ENCODE measurements at places on chromosomes 1 and 21.

DNA sequence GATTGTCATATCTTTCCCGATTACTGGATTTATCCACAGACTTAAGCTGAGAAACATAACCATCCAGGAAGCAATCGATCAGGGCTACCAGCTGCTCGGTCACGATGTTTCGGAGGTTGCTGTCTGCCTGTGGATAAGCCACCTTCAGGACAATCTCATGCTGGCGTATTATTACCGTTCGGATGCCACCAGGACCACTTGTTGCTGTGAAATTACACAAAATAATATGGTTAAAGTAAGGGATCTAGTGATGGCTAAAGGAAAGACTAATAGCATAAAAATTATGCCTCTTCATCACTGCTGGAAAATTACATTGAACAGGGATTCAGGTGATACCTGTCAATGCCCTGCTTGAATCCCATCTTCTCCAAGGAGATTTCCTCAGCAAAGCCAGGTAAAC lies 30.8 kb upstream of the ACTA1 start:
- no peak for DNase-seq

DNA sequence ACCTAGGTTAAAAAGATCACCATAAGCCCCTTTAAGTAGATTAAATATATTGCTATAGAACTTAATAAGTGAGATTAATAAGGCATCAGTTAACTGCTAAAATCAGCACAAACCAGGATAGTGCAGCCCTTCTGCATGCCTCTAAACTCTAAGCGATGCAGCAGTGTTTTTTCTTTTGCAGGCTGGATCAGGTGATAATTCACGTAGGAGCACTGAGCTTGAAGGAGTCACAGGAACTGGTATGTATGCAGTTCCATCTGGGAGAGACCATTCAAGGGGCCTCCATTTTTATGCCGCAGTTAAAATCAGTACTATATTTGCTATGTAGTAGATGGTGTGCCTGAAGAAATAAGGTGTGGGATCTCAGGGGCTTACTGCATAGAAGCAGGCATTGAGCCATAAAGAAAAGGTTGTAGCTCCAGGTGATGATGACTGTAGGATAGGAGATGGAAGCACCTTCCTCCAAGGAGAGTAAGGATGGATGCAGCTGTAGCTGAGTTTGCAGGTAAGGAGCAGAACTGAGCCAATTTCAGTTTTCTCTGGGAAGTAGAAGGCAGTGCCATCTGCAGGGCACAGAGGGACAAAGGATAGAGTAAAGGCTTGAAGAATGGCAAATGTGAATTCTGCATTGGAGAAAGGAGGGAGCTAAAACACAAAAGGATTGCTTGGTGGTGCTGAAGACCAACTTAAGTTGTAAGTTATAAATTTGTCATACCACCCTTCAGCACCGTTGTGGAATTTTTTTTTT lies 22.6 kb downstream of the NPL start:
- DNase-seq = no peak

DNA sequence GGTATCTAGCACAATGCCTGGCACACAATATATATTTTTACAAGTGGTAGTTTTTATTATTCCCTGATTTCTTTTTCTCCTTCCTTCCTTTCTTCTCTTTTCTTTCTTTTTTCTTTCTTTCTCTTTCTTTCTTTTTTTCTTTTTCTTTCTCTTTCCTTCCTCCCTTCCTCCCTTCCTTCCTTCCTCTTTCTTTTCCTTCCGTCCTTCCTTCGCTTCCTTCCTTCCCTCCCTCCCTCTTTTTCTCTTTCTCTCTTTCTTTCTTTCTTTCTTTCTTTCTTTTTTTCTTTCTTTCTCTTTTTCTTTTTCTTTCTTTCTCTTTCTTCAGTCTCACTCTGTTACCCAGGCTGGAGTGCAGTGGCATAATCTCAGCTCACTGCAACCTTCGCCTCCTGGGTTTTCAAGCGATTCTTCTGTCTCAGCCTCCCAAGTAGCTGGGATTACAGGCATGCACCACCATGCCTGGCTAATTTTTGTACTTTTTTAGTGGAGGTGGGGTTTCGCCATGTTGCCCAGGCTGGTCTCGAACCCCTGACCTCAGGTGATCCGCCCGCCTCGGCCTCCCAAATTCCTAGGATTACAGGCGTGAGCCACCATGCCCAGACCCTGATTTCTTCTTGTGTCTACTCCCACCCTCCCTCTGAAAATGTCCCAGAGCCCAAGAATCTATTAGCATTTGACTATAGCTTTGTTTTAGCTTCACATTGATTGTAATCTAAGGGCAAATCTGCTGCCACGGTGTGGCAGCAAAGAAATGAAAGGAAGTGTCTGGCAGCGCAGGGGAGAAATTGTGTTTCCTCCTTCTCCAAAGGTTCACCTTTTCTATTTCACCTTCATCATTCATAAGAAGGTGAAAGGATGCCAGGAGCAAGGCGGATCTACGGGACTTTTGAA lies 19.9 kb upstream of the ABCB10 start:
- no peak for DNase-seq

DNA sequence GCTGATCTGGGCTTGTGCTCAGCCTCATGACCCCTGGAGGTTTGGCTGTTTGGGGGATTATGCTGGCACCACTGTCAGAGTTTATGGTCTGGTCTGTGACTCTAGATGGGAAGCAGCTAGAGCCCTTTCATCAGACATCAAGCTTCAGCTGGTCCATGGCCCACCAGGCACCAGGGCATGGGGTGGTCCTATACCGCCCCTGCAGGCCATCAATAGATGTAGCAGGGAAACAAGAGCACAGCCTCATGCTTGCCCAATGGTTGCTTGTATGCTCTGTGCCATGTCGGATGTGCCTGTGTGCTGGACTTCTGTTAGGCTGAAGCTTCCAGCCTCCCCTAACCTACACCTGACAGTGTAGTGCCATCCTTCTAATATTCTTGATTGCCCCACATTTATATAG lies 71.1 kb upstream of the CD34 start:
- peak; percentile 35 for DNase-seq

GRCh38 chr1:171799166-171799565 lies 17.7 kb downstream of the METTL13 start:
- DNase-seq = no peak

DNA sequence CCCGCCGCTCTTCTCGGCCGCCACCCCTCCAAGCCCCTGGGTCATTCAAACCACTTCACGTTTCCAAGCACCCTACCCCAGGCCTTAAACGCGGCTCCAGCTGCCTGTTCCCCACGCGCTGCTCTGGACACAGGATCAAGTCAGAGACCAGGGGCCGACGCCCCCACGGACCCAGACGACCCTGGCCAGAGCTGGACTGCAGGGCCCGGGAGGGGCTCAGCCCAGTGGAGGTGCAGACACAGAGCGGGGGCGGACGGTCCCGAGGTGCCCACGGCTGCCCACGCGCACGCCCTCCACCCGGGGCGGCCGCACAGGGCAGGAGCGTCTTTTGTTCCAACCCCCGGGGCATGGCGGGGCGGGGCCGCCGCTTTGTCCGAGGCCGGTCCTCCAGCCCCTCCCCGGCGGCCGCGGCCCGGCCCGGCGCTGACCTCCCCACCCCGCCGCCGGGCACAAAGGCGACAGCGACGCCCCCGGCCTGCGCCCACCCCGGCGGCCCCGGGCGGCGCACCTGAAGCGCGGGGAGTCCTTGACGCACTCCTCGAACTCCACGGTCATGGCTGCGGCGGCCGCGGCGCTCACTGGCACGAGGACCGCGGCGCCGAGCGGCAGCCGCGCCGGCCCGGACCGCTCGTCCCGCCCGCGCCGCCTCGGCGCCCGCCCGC lies 338 bp downstream of the ACAP3 start:
- DNase-seq = no peak

- no peak for DNase-seq
Measured at GRCh38 chr1:17370618-17371017, 1.4 kb upstream of the PADI6 start.

DNA sequence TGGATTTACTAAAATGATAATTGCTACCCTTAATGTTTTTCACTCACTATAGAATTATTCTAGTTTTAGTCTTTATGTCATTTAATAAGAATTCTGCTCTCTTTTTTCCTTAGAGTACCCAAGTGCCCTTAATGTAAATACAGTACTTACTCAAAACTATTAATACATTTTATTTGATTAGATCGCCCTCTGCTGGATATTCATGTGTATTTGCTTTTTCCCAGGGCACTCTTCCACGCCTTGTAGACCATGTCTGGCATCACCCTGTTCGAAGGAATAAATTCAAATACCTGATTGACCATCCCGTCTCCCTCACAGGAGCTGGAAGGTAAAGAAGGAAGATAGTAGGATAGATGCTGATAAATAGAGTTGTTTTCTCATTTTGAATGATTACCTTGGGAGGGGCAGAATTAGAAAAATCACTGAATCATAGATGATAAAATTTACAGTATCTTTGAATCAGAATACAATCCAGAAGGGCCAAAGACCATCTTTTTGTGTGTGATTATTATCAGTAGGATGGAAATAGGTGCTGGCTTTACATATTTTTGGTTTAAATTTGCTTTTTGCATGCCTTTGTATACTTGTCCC lies 4.1 kb downstream of the AXDND1 start:
- DNase-seq = peak; percentile 11

DNA sequence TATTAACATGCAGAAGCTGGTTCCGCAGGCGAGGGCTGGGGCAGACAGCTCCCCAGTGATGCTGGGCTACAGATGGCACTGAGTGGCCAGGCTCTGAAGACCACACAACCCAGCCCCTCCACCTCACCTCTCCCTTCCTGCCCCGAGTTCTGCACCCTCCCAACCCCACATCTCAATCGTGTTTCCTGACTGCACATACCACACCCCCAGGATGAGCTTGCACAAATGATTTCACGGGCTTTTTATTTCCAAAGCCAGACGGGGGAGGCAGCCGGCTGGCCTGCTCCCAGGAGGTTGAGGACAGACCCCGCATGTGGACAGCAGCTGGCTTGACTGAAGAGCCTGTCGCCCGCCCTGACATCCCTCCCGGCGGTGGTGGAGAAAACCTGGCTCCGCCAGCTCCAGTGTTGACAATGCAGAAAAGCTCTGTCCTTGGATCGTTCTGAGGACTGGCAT lies 21.4 kb upstream of the ALDH4A1 start:
- DNase-seq = no peak

GRCh38 chr1:175618559-175618958 lies 124.8 kb downstream of the TNR start:
- no peak for DNase-seq

- no peak for DNase-seq
Measured at GRCh38 chr21:44648557-44649311, 2.5 kb downstream of the KRTAP10-11 start.

GRCh38 chr1:27290581-27290980 lies 31.4 kb upstream of the TMEM222 start:
- no peak for DNase-seq

DNA sequence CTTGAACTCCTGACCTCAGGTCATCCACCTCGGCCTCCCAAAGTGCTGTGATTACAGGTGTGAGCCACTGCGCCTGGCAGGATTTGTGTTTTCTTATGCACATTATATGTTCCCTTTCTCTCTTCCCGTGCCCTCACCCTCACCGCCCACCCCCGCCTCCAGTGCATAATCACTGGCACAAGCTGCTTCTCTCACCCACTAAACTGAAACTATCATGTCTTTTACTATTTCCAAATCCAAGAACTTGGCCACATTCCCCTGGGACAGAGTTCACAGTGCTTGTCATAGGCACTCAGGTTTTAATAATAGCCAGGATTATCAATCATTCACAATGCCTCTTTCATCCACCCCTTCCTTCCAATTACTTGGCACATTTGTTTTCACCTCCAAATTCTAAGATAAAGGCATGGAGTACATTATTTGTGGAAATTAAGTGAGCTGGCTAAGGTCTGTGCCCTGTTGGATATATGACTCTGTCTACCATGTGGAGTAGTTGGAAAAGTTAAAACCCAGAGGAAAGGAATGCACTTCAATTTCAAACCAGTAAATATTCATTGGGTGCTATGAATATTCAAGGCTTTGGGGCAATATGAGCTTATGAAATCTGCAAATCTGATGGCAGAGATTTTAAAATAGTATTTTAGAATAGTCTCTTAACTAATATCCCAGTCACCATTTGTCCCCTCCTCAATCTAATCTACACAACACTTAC lies 17.6 kb upstream of the MAPKAPK2 start:
- no peak for DNase-seq

DNA sequence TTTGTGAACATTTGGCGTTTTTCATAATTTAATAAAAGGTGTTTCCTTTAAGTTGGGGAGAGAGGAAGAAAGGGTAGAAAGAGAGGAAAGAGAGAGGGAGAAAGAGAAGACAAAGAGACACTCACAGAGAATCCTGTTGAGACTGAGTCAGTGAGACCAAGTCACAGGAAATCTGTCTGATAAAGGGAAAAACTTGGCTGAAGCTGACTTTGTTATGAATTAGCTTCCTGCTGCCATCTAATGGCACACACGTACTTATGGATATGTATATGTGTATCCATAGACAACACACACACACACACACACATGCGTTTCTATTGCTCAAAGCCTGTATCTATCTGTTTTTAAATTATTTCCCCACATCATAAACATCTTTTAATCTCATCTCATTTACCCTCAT lies 42.5 kb upstream of the DISC1 start:
- no peak for DNase-seq

DNA sequence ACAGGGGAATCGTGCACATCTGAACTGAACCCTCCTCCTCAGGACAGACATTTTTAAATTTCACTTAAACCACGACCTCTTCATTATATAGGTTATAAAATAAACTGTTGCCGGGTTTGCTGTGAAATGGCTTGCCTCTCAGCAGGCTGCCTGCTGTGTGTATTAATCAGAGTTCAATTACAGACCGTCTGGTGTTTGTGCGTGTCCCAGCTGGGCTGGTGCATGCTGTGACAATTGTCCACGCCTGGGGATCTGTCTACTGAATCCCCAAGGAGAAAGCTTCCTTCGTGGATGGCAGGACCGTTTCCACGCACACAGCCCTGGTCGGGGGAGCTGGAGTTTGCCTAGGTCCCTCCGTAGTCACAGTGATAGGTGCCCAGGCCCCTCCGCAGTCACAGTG lies 13.4 kb upstream of the AGPAT3 start:
- DNase-seq = no peak

DNA sequence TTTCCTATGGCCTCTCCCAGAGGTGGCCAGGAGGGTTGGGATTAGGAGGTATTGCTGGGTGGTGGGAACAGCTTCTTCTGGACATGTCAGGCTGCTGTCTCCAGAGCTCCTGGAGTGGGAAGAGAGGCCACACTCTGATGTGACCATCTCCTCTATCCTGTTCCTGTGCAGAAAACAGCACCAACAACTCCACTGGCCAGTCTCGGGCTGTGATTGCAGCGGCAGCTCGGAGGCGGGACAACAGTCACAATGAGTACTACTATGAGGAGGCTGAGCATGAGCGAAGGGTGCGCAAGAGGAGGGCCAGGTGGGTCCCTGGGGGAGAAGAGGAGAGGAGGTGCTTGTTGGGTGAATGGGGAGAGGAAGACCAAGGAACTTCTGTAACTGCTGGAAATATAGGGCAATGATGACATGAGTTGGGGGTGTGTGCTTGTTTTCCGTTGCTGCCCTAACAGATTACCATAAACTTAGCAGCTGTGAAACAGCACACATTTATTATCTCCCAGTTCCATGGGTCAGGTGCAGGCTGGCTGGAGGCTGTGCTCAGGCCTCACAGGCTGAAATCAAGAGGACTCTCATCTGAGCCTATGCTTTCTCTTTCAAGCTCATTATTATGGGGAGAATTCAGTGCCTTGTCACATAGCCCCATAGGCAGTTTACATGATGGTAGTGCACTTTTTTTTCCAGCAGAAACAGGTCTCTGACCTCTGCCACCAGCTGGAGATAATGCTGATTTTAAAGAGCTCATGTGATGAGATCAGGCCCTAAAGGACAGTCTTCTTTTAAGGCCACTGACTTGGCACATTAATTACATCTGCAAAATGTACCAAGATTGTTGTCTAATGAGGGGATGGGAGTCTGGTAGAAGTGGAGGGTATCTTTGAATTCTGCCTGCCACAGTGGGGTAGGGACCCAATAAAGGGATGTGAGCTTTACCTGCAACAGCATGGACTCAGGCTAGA lies 20.8 kb downstream of the VANGL2 start:
- DNase-seq = no peak

- no peak for DNase-seq
Measured at GRCh38 chr1:210516092-210516656, 187.5 kb downstream of the HHAT start.

Data from GM12891 (cell line).